K562 (cell line): ENCODE measurements at places on chromosomes 2 and 18.

- no peak for DNase-seq
Measured at GRCh38 chr2:234339501-234339900, 157.4 kb downstream of the ARL4C start.

DNA sequence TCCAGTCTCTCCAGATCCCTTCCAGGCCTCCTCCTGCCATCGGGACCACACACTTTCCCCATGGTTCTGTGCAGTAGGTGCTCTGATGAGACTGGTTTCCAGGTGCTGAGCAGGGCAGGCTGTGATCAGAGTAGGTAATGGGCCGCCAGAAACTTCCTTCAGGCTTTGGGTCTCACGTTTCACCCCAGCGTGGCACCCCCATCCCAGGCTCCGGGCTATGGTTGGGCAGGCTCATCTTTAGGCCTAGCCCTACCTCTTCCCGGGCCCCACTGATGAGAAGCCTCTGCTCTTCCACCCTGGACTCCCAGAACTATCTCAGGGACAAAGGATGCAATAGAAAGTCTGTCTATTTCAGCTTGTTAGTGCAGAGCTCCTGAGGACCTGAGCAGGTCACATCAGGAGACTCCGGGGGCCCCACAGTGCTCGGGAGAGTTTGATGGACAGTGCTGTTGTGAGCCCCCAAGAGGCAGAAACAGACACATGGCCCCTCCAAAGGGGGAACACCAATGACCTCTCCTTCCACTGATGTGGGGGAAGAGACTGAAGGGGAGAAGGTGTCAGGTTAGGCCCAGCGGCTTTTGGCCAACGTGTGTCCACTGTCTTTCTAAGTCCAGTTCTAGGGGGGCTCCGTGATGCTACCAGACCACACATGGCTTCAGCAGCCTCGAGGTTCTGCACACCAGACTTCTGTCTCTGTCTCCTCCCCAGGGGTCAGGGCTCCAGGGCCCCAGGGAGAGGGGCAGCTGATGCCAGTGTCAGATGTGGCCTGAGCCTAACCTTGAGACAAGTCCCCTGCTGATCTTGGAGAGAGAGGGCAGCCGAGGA, 5.8 kb upstream of the PROM2 start:
- DNase-seq, result no peak

DNA sequence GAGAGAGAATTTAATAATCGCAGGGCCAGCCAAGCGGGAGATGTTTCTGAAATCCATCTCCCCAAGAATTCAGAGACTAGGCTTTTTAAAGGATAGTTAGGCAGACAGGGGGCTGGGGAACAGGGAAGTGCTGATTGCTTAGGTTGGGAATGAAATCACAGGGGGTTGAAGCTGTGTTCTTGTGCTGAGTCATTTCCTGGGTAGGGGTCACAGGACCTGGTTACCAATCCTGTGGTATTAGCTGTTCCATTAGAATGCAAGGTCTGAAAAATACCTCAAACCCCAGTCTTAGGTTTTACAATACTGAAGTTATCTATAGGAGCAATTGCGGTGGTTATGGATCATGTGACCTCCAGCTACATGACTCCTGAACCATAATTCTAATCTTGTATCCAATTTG, 4.6 kb downstream of the SP140 start:
- no peak for DNase-seq

- no peak for DNase-seq
Measured at GRCh38 chr2:179129574-179130238, 79.8 kb upstream of the CCDC141 start.

GRCh38 chr18:60010513-60010912, 110.7 kb downstream of the PMAIP1 start:
- DNase-seq, result no peak

GRCh38 chr2:36214691-36215090, 140.9 kb upstream of the CRIM1 start:
- DNase-seq, result no peak

DNA sequence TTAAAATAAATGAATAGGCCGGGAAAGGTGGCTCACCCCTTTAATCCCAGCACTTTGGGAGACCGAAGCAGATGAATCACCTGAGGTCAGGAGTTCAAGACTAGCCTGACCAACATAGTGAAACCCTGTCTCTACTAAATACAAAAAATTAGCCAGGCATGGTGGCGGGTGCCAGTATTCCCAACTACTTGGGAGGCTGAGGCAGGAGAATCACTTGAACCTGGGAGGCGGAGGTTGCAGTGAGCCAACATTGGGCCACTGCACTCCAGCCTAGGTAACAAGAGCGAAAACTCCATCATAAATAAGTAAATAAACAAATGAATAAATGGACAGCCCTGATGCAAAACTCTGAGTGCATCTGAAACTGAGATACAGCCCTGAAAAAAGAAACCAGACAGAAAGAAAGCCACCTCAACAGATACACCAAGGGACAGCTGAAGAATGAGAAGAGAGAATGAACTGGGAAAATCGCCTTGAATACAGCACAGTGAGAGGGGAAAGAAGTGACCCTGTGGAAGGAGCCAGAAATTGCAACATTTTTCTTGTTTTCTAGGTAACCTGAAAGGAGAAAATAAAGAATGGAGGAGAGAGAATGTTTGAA, 64.4 kb downstream of the TRABD2A start:
- DNase-seq, result no peak

- DNase-seq, result no peak
Measured at GRCh38 chr18:76518123-76518859, 23.2 kb upstream of the ZNF516 start.

DNA sequence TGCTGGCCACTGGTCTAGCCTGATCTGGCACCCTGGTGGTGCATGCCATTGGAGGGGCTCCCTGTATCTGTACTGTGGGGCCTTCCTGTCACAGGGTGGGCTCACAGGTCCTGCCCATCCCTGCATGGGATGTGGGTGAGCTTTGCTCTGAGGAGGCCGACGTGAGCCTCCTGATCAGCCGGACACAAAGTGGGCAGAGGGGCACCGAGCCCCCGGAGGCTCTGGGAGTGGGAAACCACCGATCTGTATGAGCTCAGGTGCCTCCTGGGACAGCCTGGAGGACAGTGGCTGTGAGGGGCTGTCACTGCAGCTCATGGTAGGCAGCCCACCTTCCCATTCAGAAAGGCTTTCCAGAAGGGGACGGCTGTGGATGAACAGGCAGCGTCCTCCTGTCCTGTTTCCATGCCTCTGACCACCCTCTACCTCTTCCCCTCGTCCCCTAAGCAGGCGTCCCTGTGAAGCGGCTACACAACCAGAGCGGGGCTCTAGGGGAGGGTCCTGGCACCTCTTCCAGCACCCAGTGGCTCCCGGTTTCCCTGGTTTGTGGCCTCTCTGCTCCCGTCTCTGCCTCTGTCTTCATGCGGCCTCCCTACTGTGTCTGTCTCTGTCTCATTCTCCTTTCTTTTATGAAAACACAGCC, 112.5 kb upstream of the OTOS start:
- no peak for DNase-seq

DNA sequence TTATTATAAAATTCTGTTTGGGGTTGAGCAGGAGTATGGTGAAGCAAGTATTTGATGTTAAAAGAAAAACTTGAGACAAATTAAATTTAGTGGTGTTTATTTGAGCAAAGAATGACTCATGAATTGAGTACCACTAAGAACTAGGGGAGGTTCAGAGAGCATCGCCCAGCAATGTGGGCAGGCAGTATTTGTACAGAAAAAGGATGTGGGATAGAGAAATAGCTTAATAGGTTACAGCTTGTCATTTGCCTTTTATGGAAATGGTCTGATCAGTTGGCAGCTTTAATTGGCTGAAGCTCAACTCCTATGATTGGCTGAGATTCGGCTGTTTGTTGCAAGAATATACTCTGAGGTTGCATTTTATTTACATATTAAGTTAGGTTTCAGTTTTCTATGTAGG, 68.2 kb downstream of the LRATD1 start:
- DNase-seq, result no peak

DNA sequence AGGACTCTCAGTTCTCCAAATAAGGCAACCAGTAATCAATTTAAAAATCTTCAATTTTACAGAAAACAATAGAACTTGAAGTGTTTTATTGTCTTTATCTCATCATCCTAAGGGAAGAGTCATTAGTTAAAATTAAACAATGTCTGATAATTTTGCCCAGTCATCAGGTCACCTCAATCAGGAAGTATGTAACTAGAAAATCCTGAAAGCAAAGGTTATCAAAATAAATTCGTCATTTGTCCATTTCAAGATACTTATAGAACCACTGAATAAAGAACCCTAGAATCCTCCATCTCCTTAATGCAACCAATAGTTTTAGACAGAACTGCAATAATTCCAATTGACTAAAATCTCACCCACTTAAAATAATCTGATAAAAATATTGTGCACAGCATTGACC, 115.2 kb downstream of the NCKAP5 start:
- DNase-seq, result no peak

DNA sequence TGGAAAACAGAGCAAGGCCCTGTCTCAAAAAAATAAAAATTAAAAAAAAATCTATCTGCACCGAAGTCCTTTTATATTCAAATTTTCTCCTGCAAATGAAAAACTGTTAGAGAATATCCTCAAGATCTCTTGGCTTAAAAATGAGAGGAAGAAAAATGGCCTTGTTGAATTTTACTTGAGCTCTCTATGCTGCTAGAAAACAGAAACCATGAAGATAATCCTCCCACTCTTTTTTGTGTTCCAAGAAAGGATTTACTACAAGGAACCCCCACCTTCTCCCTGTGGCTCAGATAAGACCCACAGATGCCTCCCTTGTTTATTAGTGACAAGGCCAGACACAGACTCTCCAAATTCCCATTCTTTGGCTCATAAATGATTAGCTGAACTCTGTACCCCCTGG, 71.0 kb downstream of the SGPP2 start:
- DNase-seq, result no peak

DNA sequence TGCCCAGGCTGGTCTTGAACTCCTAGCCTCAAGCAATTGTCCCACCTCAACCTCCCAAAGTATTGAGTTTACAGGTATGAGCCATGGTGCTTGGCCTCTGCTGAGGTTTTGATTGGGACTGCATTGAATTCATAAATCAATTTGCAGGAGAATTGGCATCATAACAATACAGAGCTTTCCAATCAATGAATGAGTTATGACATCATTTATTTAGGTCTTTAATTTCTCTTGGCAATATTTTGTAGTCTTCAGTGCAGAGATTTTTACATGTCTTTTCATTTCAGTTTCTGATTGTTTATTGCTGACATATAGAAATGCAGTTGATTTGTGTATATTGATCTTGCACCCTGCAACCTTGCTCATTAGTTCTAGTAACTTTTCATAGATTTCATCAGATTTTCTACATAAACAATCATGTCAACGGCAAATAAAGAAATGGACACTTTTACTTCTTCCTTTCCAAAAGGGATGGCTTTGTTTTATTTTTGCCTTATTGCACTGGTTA, 119.9 kb downstream of the TFCP2L1 start:
- DNase-seq, result no peak

DNA sequence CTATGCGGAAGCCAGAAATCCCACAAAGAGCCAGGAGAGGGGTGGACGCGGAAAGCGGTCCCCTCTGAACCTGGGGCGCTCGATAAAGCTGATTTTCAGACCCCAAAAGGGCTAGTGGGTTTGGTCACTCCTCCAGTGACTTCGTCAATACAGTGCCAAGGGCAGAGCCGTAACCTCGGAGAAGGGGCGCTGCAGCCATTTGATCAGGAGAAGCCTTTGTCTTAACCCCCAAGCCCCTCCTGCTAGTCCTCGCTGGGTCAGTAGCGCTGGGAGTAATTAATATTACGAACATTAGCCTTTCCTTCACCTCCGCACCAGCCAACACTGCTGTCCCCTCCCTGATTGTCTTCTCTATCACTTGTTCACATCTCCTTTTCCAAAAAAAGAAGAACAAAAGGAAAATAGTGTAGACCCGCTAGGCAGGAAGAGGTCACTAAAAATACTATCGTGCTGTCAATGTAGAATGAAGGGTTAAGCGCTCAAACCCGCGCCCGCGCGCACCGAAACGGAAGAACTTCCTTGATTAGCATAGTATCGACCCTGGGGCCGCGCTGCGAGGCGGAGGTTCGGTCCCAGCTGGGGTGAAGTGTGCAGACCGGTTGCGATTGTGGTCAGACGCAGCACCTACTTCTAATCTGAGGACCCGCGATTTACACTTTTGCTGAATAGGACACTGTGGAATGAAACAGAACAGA, 63.2 kb upstream of the MAPRE2 start:
- DNase-seq, result no peak

DNA sequence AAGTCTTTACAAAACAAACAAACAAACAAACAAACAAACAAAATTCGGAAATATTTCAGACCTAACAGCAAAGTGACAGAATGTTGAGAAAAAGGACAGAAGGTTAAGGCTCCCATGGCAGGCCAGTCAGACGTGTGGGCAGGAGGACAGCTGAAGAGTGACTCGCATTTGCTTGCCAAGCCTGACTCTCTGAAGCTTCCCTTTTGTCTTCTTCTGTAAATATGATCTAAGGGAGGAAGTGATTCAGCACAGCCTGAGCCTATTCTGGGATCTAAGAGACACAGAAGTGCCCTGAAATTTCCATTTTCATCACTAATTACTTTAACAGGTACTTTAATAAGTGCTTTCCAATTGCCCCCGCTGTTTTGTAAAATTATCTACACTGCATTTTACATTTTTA, 134.0 kb upstream of the LYPD1 start:
- no peak for DNase-seq

GRCh38 chr2:232842689-232843088, 27.4 kb upstream of the SNORC start:
- no peak for DNase-seq
